ENCODE measurements at places on chromosomes 1 and 21.

GRCh38 chr21:17435565-17436543 lies 77.0 kb upstream of the CXADR start:
- DNase-seq: no peak

GRCh38 chr1:118589238-118589846 lies 398.8 kb downstream of the TBX15 start:
- no peak for DNase-seq

DNA sequence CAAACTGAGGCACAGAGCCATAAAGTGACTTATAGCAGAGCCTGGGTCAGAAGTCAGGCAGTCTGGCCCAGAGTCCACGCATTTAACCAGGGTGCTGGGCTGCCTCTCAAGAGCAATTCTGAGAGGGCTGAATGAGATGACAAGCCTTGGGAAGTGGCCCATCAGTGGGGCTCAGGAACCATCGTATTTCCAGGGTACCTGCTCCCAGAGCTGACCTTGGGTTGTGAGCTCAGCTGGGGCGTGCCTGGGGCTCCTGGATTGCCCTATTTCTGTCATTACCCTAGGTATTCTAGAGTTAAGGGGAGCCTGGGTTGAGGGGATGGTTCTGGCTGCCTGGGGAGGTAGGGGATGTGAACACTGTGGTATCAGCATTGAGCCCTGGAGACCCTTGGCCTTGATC lies 49.4 kb downstream of the LGR6 start:
- DNase-seq: no peak

- no peak for DNase-seq
Observed at GRCh38 chr1:224189561-224189960, 6.5 kb downstream of the DEGS1 start.

- DNase-seq: no peak
Observed at GRCh38 chr1:244759158-244759557, 76.3 kb upstream of the COX20 start.

GRCh38 chr1:186066411-186066810 lies 308.6 kb downstream of the TPR start:
- DNase-seq: no peak

DNA sequence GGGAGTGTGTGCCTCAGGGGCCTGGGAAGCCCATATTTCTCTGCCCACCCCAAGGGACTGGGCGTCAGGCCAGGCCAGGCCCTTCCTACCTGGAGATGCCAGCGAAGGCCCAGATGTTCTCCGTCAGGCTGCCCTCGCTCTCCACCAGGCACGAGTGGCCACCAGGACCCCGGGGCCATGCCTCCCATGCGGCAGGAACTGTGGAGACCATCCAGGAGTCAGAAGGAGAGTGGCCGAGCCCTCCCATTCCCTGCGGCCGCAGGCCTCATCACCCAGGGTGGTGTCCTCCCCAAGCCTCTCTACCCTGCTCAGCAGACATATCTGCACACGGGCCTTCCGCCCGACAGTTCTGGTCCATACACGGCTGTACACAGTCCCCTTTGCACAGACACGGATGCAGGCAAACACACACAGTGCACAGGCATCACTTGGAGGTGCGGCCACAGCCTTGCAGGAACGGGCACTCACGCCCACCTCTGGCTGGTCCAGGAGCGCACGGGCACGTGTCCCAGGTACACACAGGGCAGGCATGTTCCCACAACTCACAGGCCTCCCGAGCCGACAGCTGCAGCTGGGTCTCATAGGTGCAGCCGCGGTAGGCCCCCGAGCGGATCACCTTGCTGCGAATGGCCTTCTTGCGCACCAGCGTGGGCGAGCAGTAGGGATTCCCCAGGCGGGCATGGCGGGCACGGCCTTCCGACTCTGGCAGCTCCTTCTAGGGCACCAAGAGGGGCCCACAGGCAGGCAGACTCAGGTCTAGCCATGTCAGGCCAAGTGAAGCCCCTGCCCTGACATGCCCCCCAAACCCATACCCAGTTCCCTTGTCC lies 5.9 kb upstream of the KIF17 start:
- DNase-seq: peak; percentile 14

GRCh38 chr1:89605692-89606091 lies 27.2 kb upstream of the LRRC8C start:
- DNase-seq: no peak

GRCh38 chr1:222068937-222069336 lies 327.0 kb upstream of the DUSP10 start:
- no peak for DNase-seq

- no peak for DNase-seq
Observed at GRCh38 chr1:3375245-3375644, 79.2 kb upstream of the ARHGEF16 start.

DNA sequence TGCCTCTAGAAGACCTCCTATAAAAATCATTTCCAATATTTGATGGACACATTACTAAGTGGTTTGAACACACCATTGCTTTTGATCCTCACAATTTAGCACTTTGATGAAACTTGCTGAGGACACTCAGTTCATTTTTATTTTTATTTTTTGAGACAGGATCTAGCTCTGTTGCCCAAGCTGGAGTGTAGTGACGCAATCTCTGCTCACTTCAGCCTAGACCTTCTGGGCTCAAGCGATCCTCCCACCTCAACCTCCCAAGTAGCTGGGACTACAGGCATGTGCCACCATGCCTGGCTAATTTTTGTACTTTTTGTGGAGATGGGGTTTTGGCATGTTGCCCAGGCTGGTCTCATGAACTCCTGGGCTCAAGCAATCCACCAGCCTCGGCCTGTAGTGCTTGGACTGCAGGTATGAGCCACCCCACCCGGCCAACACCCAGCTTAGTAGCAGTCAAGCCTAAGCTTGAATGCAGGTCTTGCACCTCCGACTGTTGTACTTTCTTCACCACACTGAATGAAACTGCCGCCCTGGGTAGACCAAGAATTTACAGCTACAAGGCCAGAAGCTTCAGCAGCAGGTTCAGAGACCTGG lies 24.8 kb upstream of the ATP2B4 start:
- DNase-seq: no peak

GRCh38 chr1:4425892-4426291 lies 228.5 kb upstream of the AJAP1 start:
- DNase-seq: no peak

GRCh38 chr1:20463502-20463901 lies 22.5 kb downstream of the CAMK2N1 start:
- no peak for DNase-seq

- DNase-seq: peak; percentile 71
Observed at GRCh38 chr1:156838972-156839371, 19.9 kb downstream of the INSRR start.

DNA sequence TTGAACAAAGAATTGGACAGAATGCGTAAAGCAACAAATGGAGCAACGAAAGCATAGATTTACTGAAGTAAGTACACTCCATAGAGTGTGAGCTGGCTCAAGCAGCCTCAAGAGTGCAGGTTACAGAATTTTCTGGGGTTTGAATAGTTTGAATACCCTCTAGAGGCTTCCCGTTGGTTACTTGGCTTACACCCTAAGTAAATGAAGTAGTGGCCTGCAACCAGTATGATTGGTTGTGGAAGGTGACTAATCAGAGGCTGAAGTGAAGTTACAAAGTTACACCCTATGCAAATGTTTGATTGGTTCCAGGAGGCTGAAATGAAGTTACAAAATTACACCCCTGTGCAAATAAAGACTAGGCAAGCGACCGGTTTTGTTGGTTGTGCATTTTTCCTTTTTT lies 10.9 kb downstream of the TCEANC2 start:
- no peak for DNase-seq

- DNase-seq: no peak
Observed at GRCh38 chr21:42471716-42472330, 24.2 kb downstream of the RSPH1 start.

DNA sequence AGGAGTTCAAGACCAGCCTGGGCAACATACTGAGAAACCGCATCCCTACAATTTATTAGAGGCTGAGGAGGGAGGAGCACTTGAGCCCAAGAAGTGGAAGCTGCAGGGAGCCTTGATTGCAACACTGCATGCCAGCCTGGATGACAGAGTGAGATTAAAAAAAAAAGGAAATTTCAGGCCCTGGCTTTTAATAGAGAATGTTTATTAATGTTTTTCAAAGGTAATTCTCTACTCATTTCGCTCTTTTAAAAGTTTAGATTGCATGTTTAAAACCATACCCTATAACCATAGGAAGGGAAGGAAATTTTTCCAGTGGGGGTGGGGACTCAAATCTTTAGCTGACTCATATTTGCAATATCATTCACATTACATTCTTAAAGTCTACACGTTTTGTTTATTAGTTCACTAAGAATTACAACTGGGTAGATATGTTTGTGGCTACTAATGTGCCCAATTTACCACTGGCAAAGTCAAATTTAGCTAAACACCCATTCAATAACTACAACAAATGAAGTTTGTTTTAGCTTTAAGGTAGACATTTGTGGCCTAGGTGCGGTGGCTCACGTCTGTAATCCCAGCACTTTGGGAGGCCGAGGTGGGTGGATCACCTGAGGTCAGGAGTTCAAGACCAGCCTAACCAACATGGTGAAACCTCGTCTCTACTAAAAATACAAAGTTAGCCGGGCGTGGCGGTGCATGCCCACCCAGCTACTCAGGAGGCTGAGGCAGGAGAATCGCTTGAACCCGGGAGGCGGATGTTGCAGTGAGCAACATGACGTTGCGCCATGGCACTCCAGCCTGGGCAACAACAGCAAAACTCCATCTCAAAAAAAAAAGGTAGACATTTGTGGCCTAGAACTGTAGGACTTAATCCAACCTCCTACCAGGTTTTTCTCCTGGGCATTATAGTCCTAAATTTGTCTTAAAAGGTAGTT lies 5.0 kb downstream of the KDM5B start:
- DNase-seq: no peak

DNA sequence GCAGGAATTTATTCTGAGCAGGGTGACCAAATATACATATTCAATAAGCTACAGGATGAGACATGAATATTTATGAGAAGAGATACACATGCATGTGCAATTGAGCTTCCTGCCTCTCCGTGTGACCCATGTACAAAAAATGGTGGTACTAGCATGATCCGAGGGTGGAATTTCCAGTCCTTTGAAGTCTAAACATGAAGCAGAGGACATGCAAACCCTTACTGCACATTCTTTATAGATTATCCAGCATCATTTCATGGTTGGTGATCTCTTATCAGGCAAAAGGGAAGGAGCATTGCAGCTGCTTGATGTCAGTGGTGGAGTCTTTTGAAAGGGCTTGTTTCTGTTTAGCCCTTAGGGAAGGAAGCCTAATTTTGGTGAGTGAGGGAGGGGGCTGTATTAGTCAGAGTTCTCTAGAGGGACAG lies 448.6 kb downstream of the SETD4 start:
- DNase-seq: no peak

- DNase-seq: no peak
Observed at GRCh38 chr1:183583466-183583865, 6.8 kb downstream of the NCF2 start.

- DNase-seq: no peak
Observed at GRCh38 chr1:210922666-210923065, 211.3 kb downstream of the KCNH1 start.

DNA sequence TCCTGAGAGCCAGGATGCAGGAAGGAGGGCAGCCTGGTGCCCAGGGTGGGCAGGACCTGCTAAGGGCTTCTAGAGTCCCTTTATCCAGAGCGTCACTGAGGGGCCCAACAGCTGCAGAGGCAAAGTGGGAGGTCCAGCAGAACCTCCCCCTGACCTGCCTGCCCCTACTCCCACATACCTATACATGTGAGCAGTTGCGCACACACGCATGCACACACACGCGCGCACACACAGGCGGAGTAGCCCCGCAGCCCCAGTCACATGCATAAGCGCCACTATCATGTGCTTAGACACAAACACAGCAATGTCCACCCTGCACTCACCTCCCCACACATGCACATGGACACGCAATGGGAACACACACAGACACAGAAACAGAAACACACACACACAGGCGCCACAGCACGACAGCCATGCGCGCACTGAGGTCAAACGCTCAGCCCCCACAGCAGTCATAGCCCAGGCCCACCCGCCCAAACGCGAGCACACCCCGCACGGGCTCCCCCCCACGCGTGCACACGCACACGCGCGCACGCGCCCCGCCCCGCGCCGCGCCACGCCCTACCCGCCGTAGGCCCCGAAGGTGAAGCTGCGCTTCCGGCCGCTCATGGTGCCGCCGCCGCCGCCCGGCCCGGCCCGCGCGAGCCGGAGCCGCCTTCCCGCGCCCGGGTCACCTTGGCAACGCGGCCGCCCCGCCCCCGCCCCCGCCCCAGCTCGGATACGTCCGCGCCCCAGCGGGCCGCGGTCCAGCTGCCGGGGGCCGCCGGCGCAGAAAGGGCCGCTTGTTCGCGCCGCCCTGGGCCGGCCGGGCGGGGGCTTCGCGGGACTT lies 17.7 kb downstream of the RAP1GAP start:
- DNase-seq: peak; percentile 79

GRCh38 chr1:230365723-230366307 lies 60.3 kb downstream of the PGBD5 start:
- no peak for DNase-seq

GRCh38 chr1:202589190-202589930 lies 120.9 kb downstream of the SYT2 start:
- no peak for DNase-seq

DNA sequence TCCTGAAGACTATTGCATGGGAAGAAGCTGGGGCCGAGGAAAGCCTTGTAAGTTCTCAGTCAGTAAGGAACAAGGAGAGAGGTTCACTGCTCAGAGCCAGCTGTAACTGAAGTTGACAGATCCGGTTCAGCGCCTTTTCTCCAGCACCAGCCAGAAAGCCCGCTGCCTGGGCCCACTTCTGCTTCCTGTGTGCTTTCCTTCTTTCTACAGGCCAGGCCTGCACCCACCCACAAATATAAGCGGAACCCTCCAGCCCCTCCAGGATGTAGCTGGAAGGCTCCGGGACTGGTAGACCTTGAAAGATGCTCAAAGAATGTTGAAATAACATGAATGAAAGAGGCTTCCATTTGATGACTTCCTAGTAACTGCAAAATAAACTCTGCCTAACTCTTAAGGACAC lies 38.8 kb downstream of the PARP1 start:
- DNase-seq: no peak

Data from GM20000 (cell line).